Stimulated activated CD8-positive, alpha-beta memory T cell treated with anti-CD3 and anti-CD28 coated beads, Interleukin-7, amount 100 ng/mL, for 1 hour (primary cell): ENCODE measurements at places on chromosomes 13 and 19.
A peak's percentile ranks its signal among the peaks of the same experiment; 100 is the strongest.

DNA sequence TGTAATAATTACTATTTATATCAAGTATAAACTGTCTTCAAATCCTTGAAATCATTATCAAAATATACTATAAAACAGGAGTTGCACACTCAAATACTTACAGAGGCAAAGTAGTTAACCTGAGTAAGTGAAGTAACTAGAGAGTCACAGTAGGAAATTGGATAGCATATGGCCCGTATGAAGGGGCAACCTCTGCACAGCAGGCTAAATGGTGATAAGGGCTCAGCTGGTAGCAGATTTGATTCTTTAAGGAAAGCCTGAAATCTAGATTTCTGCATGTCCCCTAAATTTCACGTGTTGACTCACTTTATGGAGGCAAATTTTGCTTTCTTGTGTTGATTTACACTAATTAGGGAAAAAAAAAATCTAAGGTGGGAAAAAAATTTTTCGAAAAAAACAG, 46.4 kb downstream of the STOML3 start:
- no peak for DNase-seq

DNA sequence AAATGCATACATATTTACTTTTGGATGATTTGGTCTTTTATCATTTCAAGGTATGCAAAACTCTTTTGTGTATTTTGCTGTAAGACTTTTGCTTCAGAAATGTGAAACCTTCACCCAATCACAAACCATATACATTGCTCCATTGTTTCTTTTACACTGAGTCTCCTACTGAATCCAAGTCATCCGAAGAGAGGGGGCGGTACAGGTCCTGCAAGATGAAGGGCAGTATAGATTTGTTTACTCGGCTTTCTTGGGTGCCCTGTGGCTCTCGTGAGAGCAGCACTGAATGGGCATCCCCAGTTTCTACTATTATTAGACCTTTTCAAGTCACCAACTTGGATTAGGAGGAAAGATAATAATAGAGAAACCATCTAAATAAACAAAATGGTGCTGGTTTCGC, 280.6 kb downstream of the DCLK1 start:
- DNase-seq = no peak

DNA sequence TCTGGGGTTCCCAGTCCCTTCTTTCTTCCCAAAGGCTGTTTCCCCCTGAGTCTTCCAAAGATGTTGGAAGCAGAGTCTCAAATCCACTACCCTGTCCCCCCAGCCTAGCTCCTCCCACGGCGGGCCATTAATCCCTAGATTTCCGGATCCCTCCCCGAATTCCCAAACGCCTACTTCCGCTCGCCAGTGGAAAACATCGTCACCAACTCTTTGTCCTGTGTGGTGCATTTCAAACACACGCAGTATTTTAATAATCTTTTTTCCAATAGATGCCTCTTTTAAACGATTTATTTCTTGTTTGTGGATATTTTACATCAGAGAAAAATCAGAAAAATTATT, 610 bp downstream of the ZNF791 start:
- no peak for DNase-seq

- DNase-seq = no peak
Observed at GRCh38 chr13:19960653-19960976, 2.1 kb downstream of the ZMYM2 start.

GRCh38 chr13:80086304-80086721, 254.6 kb downstream of the SPRY2 start:
- DNase-seq = no peak

DNA sequence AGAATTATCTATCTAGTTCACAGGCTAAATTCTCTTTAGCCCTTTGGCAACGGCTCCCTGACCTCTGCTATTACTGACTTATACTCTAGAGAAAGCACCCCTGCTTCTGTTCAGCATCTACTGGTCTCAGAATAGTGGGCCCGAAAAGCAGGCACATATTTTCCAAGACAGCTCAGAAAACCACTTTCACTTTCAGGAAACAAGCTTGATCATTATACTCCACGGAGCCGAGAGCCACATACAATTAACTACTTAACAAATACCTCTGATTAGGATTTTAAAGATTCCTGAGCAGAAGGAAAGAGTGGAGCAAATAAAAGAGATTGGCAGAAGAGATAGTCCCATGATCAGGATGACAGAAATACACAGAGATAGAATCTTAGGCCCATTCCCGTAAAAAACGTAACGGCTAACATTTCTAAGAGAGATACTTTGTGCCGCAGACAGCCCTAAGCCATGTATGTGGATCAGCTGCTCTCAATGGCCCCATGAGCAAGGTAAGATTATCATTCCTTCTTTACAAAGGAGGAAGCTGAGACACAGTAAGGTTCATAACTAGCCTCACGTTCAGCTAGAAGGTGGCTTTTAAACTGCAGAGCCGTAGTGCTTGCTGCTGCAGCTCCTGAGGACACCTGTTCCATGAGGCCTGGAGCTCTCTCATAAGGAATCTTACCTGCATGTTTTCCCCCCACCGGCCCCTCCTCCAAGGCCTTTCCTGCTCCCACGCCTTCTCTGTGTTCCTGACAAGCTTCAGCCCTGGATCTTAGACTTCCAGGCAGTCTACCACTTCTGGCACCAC, 227.2 kb downstream of the FOXO1 start:
- no peak for DNase-seq

DNA sequence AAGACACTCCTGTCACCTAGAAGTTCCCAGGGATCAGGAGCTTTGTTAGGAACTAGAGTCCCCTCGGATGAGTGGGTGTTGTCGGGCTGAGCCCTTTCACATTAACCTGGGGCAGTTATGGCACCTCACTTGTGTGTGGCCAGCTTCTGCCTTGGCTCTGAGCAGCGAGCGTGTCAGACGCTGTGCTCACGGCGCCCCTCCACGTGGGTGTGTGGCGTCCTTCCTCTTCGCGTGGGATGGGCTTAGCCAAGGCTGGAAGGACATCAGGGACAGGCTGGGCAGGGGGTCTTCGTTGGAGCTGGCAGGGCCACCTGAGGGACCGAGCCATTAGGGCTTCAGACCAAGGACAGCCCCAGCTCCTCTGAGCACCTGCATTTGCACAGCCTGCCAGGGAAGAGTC, 23.4 kb downstream of the DOT1L start:
- DNase-seq = no peak

- no peak for DNase-seq
Observed at GRCh38 chr13:100090861-100091260, 2.0 kb downstream of the PCCA start.

DNA sequence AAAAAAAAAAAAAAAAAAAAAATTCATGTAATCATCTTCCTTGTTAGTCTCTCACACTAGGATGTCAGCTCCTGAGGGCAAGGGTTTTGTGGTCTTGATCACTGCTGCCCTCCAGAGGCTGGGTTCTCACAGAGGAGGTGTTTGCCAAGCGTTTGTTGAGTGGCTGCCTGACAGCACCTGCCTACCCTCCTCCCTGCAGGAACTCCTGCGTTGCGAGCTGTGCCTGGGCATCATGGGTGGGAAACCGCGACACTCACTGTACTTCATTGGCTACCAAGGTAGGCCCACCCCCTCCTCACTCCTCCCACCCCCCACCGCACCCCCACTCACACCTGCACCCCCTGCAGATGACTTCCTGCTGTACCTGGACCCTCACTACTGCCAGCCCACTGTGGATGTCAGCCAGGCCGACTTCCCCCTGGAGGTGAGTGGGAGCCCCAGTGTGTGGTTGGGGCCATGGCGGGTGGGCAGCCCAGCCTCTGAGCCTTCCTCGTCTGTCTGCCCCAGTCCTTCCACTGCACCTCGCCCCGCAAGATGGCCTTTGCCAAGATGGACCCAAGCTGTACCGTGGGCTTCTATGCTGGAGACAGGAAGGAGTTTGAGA, 8.1 kb downstream of the ATG4D start:
- DNase-seq = no peak

GRCh38 chr19:51810223-51810622, 15.3 kb downstream of the FPR3 start:
- no peak for DNase-seq

DNA sequence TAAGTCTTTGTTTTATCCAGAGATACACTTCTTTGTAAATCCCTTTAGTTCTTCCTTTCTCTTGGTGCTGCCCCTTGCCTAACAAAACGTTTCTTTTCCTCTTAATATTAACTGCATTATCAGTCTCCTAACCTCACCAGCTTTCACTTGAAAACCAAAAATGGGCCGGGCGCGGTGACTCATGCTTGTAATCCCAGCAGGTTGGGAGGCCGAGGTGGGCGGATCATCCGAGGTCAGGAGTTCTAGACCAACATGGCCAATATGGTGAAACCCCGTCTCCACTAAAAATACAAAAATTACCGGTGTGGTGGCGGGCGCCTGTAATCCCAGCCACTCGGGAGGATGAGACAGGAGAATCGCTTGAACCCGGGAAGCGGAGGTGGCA, 329.8 kb upstream of the MIR17HG start:
- DNase-seq = no peak

- DNase-seq = no peak
Observed at GRCh38 chr13:38684714-38685113, 2.2 kb upstream of the FREM2 start.

DNA sequence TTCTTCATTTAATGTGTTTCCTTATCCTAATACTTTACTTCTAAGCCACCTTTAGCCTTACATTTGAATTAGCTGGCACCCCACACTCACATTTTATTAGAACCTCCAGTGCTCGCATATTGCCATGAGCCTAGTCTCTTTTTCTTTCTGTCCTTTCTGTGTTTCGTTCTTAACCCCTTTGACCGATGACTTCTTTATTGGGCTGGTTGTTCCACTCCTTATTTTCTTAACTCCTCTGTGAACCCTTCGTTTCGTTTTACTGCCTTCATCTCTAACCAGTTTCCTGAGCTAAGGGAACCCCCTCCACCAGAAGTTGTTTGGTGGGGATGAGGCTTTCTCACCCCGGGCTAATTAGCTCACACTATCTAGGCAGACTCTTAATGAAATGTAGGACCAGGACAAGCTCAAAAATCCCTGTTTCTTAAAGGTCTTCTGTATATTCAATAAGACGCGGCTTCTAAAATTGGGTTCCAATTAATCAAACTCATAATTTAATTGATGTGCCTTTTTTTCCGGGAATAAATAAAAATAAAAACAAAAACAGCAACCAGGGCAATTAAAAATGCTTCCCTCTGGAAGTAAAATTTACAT, 19.1 kb upstream of the ARHGEF7 start:
- no peak for DNase-seq

DNA sequence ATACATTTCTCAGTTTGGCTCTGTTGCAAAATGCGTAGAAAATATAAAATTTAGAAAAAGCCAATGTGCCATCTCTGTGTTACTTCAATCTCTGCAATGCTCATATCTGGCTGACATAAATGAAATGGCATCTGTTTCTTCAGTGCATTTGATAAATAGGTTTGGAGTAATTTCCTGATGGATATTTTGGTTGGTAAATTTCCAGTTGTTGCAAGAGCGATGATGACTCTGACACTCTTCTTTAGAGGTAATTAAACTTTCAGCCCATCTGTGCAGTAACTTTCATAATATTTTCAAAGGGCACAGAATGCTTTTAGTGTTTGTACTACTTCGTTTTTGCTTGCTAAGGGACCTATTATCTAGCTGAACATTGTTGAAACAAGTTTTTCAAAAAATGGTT, 1286.4 kb downstream of the PCDH9 start:
- no peak for DNase-seq

GRCh38 chr13:88857256-88857655, 1186.1 kb downstream of the SLITRK5 start:
- DNase-seq = no peak

DNA sequence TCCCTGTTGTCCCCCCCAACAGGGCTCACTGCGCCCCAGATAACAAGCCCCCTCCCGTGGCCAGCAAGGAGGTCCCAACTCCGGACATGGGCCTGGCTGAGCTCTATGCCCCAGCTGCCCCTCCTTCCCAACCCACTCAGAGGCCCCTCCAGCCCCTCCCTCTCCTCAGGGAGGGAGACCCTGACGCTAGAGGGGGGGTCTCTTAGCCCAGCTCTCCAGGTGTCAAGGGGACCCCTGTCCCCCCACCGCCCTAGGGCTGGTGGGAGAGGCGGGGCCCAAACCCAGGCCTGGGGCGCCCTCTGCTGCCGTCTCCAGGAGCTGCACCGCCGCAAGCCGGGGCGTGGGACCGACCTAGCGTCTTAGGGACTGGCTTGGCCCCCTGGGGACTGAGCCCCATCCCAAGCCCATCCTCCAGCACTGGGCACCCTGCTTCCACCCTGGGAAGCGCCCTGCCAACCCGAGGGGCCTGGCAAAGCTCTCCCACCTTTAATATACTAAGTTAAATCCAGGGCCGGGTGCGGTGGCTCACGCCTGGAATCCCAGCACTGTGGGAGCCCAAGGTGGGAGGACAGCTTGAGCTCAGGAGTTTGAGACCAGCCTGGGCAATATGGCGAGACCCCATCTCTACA, 1.4 kb downstream of the GRIN3B start:
- DNase-seq = peak; percentile 56

- DNase-seq = no peak
Observed at GRCh38 chr19:33194532-33194885, 379 bp downstream of the LRP3 start.

GRCh38 chr13:77437267-77437666, 98.2 kb upstream of the SCEL start:
- no peak for DNase-seq

DNA sequence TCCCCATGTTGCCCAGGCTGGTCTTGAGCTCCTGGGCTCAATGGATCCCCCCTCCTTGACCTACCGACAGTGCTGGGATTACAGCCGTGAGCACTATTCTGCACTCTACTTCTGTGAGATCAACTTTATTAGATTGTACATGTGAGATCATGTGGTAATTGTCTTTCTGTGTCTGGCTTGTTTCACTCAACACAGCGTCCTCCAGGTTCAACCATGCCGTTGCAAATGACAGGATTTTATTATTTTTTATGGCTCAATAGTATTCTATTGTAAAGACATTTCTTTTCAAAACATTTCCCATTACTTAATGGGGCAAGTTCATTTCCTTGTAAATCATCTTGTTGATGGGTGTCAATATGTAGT, 1.5 kb upstream of the OBI1 start:
- DNase-seq = no peak

DNA sequence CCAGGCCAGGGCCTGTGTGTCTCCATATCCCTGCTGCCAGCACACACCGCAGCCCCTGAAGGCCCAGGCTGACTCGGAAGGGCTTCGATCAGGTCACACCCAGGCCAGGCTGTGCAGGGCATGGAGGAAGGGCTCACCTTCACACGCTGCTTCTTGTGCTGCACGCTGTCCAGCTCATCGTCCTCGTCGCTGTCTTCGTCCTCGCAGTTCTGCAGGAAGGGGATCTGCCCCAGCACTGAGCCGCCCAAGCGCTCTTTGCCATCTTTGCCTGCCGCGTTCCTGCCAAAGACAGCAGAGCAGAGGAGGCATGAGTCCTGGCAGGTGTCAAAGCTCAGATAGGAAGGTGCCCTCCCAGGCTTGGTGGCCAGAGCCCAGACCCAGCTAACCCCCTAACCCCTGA, 13.7 kb upstream of the PRKD2 start:
- no peak for DNase-seq

DNA sequence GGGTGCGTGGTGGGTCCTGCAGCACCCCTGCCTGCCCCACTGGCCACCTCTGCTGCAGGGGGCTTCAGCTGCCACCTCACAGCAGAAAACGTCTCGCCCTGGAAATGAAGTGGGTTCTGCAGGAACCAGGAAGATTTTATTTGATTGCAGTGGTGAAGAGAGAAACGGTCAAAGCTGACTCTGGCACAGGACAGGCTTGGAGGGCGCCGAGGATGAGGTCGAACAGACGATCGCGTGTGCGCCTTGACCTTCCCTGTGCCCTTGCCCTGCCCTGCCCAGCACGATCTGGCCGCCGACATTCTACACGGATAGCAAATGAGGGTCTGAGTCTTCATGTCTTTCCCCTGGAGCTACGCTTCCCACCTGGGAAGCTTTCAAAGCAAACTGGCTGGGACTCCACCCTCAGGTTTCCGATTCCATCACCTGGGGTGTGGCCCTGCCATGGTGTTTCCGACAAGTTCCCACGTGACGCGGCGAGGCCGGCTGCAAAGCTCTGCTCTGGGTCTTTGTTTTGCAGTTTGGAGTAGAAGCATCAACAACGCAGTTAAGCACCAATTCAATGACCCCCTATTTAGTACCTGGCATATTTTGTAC, 50.3 kb upstream of the TUBGCP3 start:
- no peak for DNase-seq
